CD8-positive, alpha-beta T cell (primary cell): ENCODE measurements at places on chromosomes 6 and 20. TPM values are rescaled to one million over a fixed set of nuclear protein-coding genes. Genes with fewer than 3 reads are reported as not detected.

GRCh38 chr20:1891263-1892118, 3.7 kb upstream of the SIRPA start:
- DNase-seq = no peak

The GRM4 gene
- total RNA-seq = not detected

The B3GAT2 gene
- total RNA-seq = not detected

DNA sequence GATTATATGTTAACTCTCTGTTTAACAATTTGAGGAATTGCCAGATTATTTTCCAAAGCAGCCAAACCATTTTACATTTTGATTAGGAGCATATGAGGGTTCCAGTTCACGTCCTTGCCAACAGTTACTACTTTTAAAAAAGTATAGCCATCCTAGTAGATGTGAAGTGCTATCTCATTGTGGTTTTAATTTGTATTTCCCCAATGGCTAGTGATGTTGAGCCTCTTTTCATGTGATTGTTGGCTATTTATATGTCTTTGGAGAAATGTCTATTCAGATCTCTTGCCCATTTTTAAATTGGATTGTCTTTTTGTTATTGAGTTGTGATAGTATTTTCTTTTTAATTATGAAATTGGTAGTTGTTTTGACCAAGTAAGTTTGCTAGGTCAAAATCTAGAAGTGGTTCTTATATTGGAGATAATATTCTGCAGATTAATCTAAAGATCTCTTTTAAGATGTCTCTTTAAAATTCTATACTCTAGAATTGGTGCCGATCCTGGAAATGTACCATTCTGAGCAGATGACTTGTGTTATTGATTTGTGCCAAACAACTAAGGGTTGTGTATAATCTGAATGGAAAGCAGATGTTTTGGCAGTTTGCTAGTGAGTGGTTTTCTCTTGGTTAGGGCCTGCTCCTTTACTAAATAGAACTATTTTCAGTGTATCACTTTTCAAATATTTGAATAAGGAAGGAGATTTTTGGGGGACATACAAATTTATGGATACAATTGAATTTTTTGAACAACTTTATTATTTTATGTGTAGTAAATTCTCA, 99.5 kb downstream of the CDKAL1 start:
- no peak for DNase-seq

DNA sequence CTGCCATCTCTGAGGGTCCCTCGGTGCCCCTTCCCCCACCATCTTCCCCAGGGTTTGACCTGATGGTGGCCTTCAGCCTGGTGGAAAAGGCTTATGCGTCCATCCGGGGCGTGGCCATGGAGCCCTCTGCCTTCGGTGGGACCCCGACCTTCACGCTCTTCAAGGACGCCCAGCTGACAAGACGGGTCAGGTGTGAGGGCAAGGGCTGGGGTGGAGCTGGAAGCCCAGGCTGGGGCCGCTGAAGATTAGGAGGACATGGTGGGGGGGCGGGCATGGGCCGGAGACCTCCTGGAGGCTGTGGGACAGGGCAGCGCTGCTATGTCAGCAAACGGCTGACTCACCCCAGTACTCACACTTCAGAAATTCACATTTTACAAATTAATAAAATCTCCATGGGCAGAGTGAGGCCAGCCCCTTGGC, 23.5 kb downstream of the COL20A1 start:
- no peak for DNase-seq

The KLHDC3 gene
- total RNA-seq = 21.7 TPM

The PSORS1C2 gene
- not detected for total RNA-seq

DNA sequence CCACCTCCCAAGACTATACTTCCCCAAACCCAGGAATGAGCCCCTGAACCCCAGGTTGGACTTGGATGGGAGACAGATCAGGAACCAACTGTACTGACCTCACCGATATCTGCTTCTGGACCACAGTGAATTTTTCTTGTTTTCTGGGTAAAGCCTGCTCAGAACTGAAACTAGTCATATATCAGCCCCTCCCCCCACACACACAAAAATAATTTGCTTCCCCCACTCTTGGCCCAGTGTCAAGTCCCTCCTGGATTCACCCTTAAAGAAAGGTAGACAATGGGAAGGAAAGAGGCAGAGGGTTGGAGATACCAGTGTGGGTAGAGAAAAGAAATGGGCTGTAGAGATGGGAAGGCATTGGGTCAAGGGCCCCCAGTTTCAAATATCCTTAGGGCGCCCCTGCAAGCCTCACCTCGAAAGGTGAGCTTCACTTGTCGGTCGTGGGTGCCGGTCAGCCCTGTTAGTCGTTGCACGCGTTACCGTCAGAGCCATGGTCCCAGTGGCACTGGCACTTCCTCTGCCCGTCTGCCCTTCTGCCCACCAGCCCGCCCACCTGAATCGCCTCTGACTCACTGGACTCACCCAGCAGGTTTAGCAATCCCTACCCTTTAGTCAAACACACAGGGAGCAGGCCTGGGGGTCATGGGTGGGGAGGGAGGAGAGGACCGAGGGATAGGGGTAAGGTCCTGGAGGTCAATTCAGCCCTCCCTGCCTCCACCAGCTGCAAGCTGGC, 8.5 kb upstream of the SPAG4 start:
- no peak for DNase-seq

GRCh38 chr6:141988954-141989705, 143.6 kb upstream of the GJE1 start:
- no peak for DNase-seq

The FAM50B gene
- total RNA-seq = 0.97 TPM

The IL17F gene
- not detected for total RNA-seq

DNA sequence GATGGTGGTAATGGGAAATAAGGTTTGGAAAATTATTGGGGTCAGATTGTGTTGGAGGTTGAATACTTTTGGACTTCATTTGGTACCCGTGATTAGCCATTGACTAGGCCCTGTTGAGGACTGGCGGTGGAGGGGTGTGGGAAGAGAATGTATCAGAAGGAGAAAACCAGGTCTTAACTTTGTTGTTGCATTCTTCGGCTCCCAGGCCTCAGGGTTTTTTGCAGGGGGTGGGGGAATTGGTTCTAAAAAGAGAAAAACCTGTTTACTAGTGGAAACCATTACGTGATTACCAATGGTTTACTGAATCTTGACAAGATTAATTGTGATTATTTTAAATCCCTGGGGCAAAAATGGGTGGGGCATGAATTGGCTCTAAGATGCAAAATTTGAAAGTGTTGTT, 85.1 kb downstream of the PHF20 start:
- DNase-seq = no peak

DNA sequence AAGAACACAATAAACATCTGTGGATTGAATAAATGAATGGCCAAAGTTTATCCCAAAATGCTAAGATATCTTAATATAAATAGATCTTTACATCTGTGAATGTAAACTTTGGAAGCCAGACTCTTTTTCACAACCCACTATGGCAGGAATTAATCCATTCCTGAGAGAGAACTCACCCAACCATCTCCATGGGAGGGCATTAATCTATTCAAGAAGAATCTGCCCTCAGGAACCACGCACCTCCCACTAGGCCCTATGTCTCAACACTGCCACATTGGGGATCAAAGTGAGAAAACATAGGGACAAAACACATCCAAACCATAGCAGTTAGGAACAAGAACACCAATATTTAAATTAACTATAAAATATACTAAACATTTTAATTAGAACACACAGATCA, 3.4 kb downstream of the UBE3D start:
- DNase-seq = no peak

DNA sequence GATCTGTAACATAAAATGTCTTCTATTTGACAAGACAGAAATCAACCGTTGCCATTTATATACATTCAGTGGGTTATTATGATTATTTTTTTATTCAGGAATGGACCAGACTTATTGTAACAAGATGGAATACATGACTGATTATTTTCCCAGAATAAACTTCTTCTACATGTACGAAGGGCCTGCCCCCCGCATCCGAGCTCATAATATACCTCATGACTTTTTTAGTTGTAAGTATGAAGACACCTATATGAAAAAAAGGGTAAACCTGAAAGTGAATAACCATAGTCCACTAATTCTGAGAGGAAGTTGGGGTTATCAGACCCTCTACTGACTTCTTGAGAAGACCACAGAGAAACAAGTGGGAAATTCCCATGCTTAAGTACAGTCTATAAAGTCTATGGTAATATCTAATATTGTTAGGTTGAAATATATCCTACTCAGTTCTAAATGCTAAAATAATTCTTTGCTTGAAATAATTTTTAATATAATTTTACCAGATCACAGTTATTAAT, 15.9 kb downstream of the OR2A4 start:
- DNase-seq = no peak

The FLRT3 gene
- not detected for total RNA-seq

DNA sequence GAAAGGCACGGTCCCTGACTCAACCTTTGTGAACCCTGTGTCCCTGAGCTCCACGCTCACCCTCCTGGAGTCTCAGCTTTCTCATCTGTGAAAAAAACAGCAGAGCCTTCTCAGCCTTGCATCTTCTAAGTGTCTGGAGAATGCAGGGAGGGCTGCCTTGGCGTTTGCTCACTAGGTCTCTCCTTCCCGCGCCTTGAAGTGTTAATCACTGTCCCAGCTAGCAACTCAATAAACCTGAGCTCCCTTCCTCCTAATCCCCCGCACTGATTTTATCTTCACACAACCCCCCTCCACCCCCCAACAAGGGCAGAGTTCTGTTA, 34.9 kb upstream of the FOXC1 start:
- DNase-seq = no peak

The KIZ gene
- total RNA-seq = 18.4 TPM

The TSBP1 gene
- total RNA-seq = not detected

- no peak for DNase-seq
These were observed 27.2 kb downstream of the CMTR1 start for GRCh38 chr6:37459981-37460800.

The TP53INP2 gene
- 101 TPM for total RNA-seq

GRCh38 chr6:75126518-75126917, 79.3 kb downstream of the COL12A1 start:
- DNase-seq = no peak

- no peak for DNase-seq
These were observed 175.4 kb upstream of the ZNF217 start for GRCh38 chr20:53769041-53769440.

DNA sequence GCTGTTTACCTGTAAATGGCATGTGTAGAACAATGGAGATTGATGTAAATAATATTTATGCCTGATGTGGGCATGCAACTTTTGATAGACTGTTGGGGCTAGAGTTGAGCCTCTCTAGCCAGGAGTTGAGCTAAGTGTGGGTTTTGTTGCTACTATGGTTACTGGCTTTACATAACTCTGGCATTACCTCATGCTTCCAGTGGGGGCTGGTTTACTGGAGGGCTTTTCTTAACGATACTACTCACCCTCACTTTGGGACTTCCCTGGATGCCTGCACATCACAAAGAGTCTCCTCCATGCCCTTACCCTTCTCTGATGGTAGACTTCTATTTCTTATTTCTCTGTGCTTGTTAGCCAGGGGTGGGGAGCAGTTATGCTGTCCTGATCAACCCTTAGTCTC, 524.6 kb upstream of the CDH4 start:
- no peak for DNase-seq

- no peak for DNase-seq
These were observed 121.2 kb upstream of the AKAP12 start for GRCh38 chr6:151118461-151119123.
